HS-5 (cell line): ENCODE measurements at places on chromosomes 1 and 21.

GRCh38 chr1:172394141-172394751 is 26.2 kb upstream of the C1orf105 start:
- DNase-seq, result no peak

GRCh38 chr21:32991361-32991760 is 34.4 kb upstream of the OLIG2 start:
- DNase-seq, result no peak

- DNase-seq, result no peak
Observed at GRCh38 chr1:50450861-50451653, 27.8 kb upstream of the DMRTA2 start.

DNA sequence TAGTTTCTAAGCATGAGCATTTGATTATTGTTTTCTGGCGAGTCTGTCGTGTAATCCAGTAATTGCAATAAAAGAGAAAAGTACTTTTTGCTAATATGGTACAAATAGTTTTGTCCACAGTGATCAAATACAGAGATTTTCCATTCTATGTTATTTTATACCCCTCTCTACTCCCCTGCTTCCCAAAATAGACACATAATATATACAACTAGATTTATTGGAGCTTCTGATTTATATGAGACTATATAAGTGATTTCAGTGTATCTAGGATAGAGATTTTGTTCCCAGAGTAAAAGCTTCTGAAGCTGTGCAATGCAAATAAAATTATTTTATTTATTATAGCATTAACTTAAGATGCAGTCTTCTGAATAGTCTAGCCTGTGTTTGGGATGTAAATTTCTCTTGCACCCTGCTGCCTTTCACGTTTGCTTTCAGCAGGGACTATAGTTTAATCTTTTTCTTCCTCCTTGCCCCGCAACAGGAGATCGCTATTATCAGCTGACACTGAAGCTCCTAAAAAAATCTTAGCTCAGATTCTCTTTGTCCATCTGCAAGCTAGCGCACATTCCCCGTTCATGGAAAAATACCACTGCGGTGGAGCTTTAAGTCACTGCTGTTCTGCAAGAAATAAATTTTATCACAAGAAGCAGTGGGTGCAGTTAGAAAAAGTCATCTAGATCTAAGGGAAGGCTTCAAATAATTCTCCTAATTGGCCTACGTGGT is 273.3 kb downstream of the DISC1 start:
- DNase-seq, result no peak

- no peak for DNase-seq
Observed at GRCh38 chr1:172863031-172863430, 187.7 kb downstream of the TNFSF18 start.

- DNase-seq, result no peak
Observed at GRCh38 chr1:2601721-2602303, 15.2 kb downstream of the PRXL2B start.

GRCh38 chr1:110321846-110322245 is 17.3 kb upstream of the RBM15 start:
- DNase-seq, result no peak

- DNase-seq, result no peak
Observed at GRCh38 chr1:112911506-112912220, 44.3 kb downstream of the SLC16A1 start.

DNA sequence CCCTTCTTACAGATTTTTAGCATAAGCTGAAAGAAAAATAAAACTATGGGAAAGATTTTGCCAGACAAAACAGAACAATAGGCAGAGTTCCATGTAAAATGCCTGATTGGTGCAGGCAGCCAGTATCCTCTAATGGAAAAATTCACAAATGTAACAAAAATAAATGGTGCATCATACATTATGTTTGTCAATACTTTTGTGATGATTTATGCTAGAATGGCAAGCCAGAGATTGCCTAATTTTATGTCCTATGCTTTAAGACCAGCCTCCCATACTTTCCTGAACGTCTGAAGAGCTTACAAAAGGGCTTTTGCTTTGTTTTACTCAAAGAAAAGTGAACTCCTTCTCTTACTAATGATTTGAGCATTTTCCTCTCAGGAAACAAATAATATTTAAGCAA is 81.5 kb upstream of the KCNJ15 start:
- DNase-seq, result no peak

DNA sequence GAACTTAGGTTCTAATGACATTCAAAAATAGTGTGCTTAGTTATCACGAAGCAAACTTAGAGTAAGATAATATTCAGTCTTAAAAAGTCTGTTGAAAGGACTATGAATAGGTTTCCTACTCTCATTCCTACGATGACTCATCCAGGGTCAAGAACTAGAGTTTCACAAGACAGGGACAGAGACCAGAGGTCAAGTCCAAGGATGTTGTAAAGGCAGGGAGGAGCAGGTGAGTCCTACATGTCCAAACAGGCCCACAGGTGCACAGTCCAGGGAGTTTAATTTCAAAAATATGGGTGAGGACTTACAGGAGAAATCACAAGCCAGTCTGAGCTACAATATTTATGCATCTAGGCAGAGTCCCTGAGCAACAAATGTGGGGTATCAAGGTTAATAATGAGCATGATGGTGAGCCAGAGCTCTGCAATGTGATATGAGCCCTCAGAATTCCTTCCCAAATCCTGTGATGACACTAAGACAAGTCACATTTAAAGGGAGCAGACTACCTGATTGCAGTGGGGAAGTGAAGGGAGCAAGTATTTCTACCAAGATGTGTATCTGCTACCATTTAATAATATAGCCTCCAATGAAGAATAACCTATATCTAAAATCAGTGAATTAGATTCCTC is 100.0 kb upstream of the NRIP1 start:
- peak; percentile 3 for DNase-seq

DNA sequence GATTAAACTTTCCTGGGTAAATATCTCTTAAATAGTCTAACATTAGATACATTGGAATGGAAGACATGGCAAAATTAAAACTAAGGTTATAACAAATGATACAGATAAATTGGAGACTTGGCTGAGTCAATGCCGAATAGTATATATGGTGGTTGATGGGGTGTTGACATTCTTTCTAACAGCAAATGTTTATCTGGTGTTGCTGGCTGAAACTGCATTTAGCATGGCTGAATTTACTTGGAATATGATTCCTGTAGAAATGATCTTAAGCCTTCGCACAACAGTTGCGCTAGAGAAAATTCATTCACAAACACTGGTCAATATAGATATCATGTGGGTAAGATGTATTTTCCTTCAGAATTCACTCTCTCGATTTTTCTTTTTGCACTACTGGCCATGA is 646.0 kb upstream of the CXADR start:
- DNase-seq, result no peak

GRCh38 chr1:77825131-77825709 is 45.8 kb downstream of the MIGA1 start:
- no peak for DNase-seq

DNA sequence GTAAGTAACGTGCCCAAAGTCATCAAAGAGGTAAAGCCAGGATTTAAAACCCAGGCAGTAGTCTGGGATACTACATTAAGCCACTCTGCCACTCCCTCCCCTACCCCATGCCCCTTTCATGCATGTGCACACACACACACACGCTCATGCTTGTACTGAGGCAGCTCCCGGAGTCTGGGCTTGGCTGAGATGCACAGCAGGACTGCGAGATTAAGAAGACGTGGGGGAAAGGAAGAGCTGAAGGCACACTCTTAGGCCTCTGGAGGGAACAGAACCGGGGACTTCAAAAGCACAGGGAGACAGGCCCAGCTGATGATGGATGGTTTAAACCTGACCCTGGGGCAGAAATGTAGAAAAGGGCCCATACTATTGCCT is 98.3 kb downstream of the GLIS1 start:
- no peak for DNase-seq

GRCh38 chr1:153968000-153968363 is 280 bp downstream of the CREB3L4 start:
- no peak for DNase-seq
